ENCODE measurements at places on chromosomes 1 and 21.
A peak's percentile ranks its signal among the peaks of the same experiment; 100 is the strongest.

DNA sequence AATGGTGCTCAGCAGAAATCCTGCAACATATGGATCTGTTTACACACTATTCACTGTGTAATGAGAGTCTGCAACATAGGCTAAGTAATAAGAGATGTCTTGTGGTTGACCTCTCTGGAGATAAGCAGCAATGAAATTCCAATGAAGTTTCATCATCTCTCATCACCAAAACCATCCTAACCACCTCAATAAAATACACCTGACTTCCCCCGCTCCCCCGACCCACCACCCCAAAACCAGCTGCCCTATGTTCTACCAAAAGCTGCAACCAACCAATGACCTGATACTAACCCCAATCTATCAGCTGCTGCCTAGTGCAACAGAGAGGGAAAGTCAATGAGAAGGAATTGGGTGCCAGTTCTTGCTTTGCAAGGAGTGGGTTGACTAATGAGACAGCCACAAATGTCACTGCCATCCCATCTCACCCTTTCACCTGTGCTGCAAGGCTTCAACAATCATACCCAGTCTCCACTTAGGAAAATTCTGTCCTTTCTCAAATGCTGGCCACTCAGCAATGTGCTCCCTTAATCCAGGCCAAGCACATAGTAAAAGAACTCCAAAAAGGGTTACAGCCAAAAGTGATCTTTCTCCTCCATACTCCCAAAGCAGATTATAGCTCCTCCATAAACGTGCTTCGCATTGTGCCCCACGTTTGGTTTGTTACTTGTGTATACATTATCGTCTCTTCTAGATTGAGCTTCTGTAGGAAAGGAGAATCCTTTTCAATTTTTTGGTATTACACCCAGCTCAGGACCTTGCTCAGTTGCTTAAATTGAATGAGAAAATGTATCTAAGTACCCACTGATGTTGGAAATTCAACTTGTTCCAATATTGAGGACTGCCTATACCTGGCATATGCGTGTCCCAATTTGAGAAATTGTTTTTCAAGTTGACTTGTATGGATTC lies 29.0 kb downstream of the MRPL39 start:
- DNase-seq: no peak

DNA sequence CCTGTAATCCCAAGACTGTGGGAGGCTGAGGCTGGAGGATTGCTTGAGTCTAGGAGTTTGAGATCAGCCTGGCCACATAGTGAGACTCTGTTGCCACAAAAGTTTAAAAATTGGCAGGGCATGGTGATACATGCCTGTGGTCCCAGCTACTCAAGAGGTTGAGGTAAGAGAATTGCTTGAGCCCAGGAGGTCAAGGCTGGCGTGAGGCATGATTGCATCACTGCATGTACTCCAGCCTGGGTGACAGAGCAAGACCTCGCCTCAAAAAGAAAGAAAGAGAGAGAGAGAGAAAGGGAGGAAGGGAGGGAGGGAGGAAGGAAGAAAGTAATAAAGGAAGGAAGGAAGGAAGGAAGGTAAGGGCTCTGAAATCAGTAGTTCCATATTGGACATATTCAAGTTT lies 25.0 kb downstream of the GLUL start:
- no peak for DNase-seq

- DNase-seq: no peak
Observed at GRCh38 chr1:99397029-99397428, 132.7 kb downstream of the PLPPR4 start.

DNA sequence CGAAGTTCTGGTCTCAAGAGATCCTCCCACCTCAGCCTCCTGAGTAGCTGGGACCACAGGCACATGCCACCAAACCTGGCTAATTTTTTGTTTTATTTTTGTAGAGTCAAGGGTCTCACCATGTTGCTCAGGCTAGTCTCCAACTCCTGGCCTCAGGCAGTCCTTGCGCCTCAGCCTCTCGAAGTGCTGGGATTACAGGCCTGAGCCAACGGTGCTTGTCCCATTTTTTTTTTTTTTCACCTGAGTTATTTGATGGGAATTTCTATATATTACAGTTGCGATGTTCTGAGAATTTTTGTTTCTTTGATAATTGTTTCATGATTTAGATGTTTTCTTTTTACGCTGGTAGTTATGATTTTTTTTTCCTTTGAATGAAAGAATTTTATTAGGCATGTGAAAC lies 2.5 kb downstream of the RABGAP1L start:
- no peak for DNase-seq

- no peak for DNase-seq
Observed at GRCh38 chr1:221097479-221098281, 218.4 kb downstream of the HLX start.

- no peak for DNase-seq
Observed at GRCh38 chr1:5724847-5725246, 267.4 kb downstream of the NPHP4 start.

GRCh38 chr21:35404247-35404646 lies 355.1 kb upstream of the RUNX1 start:
- DNase-seq: no peak

- no peak for DNase-seq
Observed at GRCh38 chr1:44939061-44939460, 47.3 kb downstream of the EIF2B3 start.

GRCh38 chr1:214977110-214977509 lies 105.4 kb upstream of the KCNK2 start:
- no peak for DNase-seq

GRCh38 chr1:196774603-196775002 lies at the start of gene CFHR3:
Gene CFHR3 (plus strand): TSS chr1:196774840. CDS start chr1:196774887, 47 bp downstream.
- DNase-seq: no peak

GRCh38 chr1:230005040-230005439 lies 62.0 kb upstream of the GALNT2 start:
- DNase-seq: no peak

DNA sequence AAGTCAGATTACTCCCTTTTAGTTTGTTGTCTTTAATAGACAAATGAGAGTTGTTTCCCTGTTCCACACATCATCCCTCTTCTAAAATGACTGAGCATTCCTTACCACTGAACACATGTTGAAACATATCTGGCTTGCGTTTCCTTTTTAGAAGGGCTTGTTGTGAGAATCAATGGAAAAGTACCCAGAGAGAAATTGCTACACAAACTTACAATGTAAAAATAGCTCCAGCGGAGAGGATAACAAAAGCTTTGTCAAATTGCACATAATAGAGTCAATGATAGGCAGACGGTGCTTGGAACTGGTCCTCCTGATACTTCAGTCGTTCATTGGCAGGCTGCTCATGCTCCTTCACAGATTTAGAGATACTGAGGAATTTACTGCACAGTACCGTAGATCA lies 123.9 kb downstream of the CYYR1 start:
- no peak for DNase-seq

- DNase-seq: no peak
Observed at GRCh38 chr1:84121360-84121759, 22.7 kb upstream of the PRKACB start.

DNA sequence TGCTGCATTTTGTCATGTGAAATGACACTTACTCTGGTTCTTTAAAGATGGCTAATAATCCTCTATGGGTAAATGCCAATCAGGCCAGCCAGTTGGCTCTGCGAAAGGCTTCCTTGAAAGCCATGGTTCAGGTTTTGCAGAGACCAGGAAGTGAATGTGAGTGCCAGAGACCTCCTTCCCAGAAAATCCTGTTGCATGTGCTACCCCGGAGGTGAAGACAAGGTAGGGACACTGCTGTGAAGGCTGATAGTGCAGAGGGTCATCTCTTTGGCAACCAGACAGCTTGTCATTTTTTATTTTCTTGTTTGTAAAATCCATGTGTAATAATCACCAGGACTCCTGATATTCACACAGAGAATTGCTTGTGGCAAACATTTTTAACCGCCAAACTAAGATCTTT lies 18.7 kb downstream of the LRRC8D start:
- DNase-seq: no peak

DNA sequence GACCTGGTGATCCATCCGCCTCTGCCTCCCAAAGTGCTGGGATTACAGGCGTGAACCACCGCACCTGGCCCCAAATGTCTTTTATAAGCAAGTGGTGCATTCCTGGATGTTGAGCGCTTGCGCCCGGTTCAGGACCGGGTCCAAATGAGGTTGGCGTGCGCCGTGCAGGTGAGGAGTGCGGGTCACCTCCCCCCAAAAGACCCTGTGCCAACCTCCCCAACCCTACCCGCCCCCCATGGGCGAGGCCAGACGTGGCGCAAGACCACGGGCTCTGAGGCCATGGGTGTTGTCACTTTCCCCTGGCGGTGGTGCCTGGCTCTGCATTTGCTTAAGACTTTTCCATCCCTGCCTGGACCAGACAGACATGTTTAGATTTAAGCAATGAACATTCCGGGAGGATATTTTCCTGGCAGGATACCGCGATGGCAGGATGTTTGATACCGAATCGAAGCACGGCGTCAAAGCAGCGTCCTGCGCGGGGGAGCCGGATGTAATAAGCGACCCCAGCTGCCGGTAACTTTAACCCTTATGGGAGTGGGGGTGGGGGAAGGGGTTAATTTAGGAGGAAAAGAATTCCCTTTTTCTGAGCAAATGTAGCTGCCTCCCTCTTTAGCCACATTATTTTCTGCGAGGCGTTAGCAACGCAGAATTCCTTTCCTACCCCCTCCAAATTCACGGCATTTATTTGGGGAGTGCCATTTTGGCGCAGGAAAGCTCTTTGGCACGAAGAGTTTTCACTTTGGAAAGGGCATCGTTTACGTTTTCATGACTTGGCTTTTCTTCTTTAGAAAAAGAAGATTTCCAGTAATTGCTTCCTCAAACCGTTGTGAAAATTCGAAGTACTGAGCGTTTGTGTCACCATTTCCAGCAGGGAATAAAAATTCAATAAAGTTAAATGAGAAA lies 27.8 kb upstream of the RNF187 start:
- peak; percentile 69 for DNase-seq

GRCh38 chr1:188988589-188988988 lies 1489.1 kb downstream of the BRINP3 start:
- DNase-seq: no peak

- no peak for DNase-seq
Observed at GRCh38 chr1:13735168-13735930, 35.4 kb downstream of the PRDM2 start.

- DNase-seq: no peak
Observed at GRCh38 chr1:212951947-212952640, 1.8 kb downstream of the VASH2 start.

DNA sequence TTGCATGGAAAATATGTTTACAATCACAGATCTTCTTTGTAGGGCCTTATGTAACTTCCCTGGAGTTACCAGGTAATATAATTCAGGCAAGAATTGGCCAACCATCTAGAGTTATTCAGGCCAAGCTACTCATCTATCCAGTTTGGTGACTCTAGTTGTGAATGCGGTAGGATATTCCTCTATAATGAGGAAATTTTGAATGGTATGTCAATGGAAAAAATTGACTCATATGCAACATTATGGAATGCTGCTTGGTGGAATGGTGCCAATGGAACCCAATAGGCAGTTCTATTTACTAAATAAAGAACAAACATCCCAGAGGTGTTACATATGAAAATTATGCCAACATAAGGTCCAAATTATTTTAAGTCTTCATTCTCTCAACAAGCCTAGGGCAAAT lies 5.6 kb upstream of the TNFSF18 start:
- no peak for DNase-seq

DNA sequence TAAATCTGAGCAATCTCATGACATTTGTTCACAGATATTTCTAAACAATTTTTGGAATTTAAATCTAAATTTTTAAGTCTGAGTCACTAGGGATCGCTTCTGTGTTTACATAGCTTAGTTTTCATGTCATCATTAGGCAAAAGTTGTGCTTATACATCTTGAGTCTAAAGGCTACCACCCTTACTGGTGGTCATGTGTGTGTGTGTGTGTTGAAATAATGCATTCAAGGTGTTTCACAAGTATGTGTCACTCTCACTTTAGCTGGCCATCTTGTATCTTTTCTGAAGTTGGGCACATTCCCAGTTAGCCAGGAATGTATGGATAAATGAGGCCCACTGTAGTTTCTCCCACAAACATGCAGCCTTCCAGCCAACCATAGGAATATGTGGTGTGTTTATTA lies 1162.5 kb upstream of the PRMT6 start:
- no peak for DNase-seq

- no peak for DNase-seq
Observed at GRCh38 chr1:228512781-228513198, 25.6 kb downstream of the RNF187 start.

GRCh38 chr1:4367230-4367777 lies 287.1 kb upstream of the AJAP1 start:
- no peak for DNase-seq

Measured in NCI-H774 (cell line).